ENCODE measurements at places on chromosomes 2 and 18.

GRCh38 chr2:2738684-2739083, 407.6 kb upstream of the MYT1L start:
- DNase-seq, result no peak

DNA sequence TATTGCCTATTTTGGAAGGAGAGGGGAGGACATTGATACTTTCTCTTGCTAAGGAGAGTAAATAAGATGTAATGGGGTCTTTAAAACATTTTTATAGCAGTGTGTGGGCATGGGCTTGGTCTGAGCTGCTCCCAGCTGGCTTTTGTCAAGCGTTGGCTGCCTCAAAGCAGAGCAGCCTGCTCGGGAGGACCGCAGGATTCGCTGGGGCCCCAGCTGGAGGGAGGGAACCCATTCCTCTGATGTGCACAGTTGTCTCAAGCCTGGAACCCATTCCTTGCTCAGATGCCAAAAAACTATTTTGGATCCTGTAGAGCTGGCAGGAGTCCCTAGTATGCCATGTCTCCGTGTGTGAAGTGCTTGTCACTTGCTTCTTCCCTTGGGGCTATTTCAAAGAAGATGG, 59.4 kb upstream of the RMDN2 start:
- no peak for DNase-seq

- DNase-seq, result no peak
These were observed 473 bp downstream of the HJURP start for GRCh38 chr2:233853883-233854240.

DNA sequence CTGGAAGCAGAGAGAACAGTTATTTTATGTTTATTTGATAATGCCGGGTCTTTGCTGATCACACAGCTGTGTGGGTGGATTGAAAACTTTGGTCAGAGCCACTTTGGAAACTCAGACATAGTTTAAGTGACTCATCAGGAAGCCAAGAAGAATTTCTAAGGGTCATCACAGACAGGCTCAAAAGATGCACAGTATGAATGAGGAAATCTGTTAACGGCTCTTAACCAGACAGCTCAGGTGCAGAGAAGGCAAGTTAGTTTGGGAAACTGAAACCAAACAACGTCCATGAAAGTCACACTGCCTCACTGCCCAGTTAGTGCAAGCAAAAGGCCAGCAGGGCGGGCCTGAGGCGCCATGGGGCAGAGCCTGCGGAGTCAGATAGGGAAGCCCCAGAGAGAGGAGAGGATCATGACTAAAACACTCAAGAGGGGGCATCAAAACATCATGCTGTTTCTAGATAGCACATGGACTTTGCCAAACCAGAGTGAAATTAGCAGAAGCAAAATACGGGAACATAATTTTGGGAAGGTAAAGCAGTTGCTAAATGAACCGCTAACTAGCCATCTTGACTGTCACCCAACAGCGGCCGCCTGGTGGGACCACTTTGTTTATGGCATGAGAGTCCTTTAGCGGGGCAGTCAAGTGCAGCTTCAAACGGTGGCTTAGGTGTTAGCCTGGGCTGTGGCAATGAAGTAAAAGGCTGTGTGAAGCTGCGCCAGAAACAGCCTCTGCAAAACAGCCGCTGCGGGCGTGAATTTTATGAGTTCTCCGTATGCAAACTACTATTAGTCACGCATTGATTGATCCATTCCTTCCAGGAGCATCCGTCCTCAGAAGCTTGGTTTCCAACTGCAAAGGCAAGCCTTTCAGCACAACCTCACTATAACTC, 101.2 kb downstream of the KCTD18 start:
- DNase-seq, result no peak

- no peak for DNase-seq
These were observed 70.7 kb downstream of the SOS1 start for GRCh38 chr2:39050109-39050508.

DNA sequence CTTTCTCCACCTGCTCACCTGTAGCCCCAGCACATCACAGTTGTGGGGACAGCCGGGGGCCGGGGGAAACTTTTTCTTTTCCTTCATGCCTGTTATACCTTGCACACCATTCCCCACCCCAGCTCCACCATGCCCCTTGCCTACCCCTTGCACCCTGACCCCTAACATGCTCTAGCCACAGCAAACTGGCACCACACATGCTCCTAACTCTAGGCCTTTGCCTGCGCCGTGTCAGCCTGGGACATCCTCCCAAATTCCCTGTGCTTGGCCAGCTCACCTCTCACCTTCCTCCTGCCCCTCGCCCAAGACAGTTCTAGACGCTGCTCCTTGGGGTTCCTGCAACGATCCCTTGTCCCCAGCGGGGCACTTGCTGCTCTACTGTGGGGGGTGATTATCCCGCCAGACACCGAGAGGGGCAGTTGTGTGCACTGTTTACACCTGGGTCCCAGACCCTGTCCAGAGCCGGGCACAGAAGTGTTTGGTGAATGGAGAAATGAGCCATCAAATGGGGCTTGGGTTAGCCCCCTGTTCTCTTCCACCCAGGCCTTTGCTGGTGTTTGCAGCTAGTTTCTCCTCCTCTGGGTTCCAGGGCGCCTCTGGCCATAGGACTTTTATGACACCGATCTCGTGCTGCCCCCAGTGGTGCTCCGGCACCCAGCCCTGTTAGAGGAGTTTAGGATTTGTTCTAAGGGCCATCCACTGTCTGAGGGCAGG, 129.8 kb downstream of the CTIF start:
- DNase-seq, result no peak

DNA sequence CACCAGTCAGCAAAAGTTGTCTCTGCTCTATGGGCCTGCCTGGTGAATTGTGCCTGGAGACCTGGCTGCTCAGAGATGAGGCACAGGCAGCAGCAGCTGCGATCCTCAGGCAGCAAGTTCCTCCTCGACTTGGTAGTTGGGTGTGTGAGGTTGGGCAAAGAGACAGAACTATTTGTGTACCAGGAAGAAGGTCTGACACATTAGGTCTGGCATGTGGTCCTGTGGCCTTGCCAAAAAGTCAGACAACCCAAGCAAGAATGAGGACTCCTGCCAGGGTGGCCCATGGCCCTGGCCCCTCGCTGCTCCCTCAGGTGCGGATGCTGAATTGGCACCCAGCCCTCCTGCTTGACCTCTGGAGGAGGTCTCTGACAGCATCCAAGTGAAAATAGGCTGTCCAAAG, 192.7 kb downstream of the DYSF start:
- no peak for DNase-seq

GRCh38 chr2:6828299-6828584, 37.5 kb downstream of the CMPK2 start:
- no peak for DNase-seq

GRCh38 chr2:128643221-128644065, 324.8 kb upstream of the HS6ST1 start:
- DNase-seq, result no peak

- no peak for DNase-seq
These were observed at the start of gene KCNS3 for GRCh38 chr2:17878281-17879136. Gene KCNS3 (plus strand): TSS chr2:17878667. CDS start chr2:17931009, 52,342 bp downstream.

GRCh38 chr2:151299920-151300539, 10.6 kb upstream of the NMI start:
- DNase-seq, result no peak

- DNase-seq, result no peak
These were observed 42.8 kb upstream of the SMAD7 start for GRCh38 chr18:48993586-48993985.

- no peak for DNase-seq
These were observed 3.2 kb downstream of the STK17B start for GRCh38 chr2:196168181-196168580.

- no peak for DNase-seq
These were observed 516.5 kb upstream of the NETO1 start for GRCh38 chr18:73384246-73384645.

- no peak for DNase-seq
These were observed 144.3 kb downstream of the CMPK2 start for GRCh38 chr2:6721395-6721794.

DNA sequence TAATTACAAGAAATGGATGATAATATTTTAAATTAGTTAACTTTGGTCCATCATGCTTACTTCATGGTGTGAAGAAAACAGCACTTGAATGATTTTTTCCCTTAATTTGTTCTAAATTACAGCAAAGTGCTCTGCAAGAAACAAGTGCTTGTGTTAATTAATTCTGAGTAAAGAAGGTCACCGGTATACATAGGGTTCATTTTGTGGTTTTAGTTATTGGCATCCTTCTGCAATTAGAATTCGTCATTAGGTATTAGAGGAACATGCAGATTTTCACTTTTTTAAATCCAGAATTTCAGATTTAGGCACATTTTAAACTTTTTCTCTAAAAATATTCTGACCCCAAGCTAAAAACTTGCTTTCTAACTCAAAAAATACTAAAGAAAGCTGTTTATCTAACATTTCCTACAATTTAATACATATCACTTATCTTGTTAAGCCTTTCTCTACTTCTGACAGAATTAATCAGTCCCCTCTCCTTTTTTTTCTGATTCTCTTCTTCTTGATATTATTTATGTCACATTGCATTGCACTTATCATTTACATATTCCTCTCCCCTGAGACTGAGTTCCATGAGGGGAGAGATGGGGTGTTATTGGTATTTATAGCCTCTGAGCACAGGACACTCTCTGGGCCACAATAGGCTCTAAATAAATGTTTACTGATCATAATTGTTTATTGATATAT, 129.2 kb downstream of the PLA2R1 start:
- DNase-seq, result no peak

- DNase-seq, result no peak
These were observed 79.3 kb upstream of the SCN7A start for GRCh38 chr2:166573391-166573790.

DNA sequence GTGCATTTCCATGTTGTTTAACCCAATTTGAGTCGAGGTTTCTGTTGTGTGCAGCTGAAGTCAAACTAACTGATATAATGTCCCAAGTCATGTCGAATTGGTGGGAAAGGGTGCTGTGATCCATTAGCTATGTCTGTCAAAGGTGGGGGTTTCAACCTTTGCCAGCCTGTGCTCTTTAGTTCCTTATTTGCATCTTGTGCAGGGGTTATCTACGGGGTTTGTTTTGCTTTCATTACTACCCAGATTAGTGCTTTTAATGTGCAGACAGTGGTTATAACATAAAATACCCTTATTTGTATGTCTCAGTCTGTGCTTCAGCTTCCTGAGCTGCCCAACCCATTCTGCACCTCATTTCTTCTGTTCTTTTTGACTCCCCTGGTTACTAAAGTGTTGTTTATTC, 271.9 kb upstream of the CXCR4 start:
- DNase-seq, result no peak

- no peak for DNase-seq
These were observed 155.9 kb downstream of the NAPG start for GRCh38 chr18:10681581-10682367.

DNA sequence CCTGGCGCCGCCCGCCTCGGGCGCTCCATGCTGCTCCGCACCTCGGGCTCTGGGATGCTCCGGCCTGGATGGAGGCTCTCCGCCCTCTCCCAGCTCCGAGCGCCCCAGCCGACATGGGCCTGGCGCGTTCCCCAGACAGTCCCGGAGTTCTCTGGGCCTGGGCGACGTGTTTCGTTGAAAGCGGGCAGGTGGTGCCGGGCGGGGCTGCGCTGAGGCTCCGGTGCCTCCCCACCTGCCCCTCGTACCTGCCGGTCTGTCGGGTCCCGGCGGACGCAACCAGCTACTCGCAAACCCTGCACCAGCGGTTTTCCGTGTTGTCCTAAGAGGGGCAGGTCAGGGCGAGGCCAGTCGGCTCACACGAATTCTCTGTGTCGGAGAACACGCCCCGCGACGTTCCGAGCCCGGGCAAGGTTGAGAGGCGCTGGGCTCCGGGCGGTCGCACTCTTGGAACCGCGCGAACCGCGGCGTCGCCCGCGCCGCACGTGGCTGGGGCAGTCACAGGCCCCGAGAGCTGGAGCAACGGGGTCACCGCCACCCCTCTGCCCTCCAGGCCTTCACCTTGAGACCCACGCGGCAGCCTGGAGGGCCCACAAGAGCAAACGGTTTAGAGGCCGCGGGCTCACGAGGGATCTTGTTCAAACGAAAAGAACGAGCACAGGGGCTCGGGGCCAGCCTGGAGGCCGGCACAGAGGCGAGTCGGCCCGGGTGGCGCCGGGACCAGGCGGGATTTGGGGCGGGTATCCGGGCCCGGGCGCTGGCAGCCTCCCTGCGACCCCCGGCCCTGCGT, 4.2 kb upstream of the SIX2 start:
- no peak for DNase-seq

DNA sequence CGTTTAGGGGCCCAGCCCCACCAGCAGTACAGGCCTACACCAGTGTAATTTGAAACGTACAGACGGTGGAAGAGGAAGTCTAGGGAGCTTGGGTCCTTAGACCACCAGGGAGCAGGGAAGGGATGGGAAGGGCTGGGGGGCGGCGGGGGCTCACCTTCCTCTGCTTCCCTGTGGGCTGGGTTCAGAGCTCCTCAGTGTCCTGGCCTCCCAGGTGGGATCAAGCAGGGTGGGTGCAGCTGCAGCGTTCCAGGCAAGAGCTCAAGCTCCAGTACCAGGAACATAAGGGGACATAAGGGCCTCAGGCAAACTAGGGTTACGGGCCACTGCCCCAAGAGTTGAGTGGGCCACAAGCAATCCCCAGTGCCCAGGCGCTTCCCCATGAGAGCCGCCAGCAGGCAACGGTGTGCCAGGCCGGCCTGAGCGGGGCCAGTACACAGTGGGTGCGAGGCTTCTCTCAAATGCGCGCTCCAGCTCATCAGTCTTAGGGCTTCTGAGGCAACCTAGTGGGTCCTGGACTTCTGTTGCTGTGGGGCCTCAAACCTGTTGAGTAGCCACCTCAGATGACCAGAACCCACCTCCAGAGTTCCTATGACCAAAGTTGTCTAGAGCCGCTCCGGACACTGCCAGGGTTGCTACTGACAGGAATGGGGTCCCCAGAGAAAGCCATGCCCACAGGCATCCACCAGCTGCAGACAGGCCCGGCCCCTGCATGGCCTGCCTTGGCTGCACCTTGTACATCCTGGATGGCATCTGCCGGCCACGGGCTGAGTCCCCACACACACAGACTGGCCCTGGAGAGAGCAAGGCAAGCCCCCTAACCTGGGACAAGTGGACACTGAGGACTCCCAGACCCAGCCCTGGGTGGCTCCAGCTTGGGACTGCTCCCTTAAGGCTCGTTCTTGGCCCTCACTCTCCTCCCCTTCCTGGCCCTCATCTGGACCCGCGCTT, 5.2 kb downstream of the ANKRD23 start:
- DNase-seq, result no peak

DNA sequence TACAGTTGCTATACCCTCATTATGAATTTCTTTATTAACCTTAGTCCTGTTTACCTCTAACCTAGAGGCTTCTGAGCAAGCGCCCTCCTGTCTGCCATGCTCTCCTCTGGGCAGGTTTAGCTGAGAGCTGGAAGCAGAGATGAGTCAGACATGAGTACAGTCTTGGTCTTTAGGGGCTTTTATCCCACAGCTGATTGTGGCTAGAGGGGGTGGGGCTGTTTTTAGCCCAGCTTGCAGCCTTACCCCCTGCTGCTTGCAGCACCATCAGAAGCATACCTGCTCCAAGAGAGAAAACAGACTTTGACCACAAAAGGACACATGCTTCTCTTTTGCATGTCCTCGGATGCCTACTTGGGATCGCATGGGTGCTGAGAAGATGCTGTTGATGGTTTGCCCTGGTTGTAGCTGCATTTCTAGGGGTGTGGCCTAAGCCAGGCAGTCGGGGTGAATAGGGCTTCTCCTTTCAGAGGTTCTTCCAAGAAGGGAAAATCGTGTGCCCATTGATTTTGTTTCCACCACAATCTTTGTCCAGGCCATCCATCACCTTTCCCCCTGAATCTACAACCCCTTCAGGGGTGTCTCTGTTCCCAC, 115.0 kb upstream of the LGALSL start:
- DNase-seq, result no peak

GRCh38 chr2:240326886-240327285, 108.6 kb upstream of the GPC1 start:
- DNase-seq, result no peak

GRCh38 chr2:11329776-11330175, 14.7 kb downstream of the ROCK2 start:
- no peak for DNase-seq
